ENCODE measurements at places on chromosomes 4 and X.

DNA sequence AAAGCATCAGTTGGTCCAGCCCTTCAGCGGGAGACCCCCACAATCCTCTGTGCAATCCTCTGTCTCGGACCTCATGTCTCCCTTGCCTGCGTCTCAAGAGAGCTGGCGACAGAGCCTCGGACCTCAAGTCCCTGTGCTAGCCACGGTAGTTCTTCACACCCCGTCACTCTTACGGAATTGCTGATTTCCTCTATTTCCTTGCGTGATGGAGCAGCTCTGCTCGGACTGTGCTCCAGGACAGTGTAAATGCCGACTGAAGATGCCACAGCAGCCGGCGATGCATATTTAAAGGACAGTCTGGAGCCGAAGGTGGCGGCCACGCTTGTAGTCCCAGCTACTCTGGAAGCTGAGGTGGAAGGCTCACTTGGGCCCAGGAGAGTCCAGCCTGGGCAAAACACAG is 1.9 kb downstream of the GRK4 start:
- DNase-seq, result no peak

GRCh38 chr4:137510557-137511265 is 21.6 kb downstream of the PCDH18 start:
- DNase-seq, result peak; percentile 84

DNA sequence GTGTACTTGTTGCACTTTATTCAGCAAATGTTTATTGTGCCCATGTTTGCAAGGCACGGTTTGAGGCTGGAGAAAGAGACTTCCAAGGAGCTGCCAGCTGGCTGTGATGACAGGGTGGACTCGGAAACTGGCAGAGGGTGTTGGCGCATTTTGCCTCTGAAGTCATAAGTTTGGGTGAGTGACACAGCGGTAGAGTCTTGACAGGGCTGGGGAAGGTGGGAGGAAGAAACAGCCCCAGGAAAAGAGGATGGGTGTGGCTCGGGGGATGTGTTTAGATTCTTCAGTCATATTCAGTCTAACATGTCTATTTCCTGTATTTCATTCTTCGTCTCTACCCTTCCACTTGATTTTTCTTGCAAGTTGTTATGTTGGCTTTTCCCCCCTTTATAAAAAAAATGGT is 77.0 kb upstream of the STOX2 start:
- no peak for DNase-seq

GRCh38 chr4:147943159-147943638 is 211.3 kb downstream of the ARHGAP10 start:
- no peak for DNase-seq

- no peak for DNase-seq
Measured at GRCh38 chr4:2320746-2321145, 58.8 kb upstream of the MXD4 start.

- DNase-seq, result no peak
Measured at GRCh38 chrX:13109817-13110216, 65.4 kb upstream of the FAM9C start.

GRCh38 chr4:90798948-90799347 is 671.8 kb downstream of the CCSER1 start:
- DNase-seq, result no peak

DNA sequence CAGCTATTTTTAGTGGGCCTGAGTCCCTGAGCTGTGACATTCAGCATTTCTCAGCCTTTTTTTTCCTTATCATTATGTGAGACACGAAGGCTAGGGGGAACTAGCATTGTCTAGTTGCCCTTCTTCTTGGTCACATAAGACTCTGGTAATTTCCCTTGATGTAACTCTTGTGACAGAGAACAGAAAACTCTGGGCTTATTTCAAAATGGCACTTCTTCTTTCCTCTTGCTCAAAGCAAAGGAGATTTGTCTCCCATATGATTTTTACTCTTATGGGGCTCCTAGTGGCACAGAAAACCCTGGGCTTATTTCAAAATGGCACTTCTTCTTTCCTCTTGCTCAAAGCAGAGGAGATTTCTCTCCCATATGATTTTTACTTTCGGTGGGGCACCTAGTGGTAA is 14.7 kb downstream of the ATXN3L start:
- DNase-seq, result no peak

GRCh38 chr4:37615720-37616063 is 70.5 kb downstream of the RELL1 start:
- DNase-seq, result no peak

- peak; percentile 21 for DNase-seq
Measured at GRCh38 chr4:48445704-48446103, 37.4 kb upstream of the SLC10A4 start.

DNA sequence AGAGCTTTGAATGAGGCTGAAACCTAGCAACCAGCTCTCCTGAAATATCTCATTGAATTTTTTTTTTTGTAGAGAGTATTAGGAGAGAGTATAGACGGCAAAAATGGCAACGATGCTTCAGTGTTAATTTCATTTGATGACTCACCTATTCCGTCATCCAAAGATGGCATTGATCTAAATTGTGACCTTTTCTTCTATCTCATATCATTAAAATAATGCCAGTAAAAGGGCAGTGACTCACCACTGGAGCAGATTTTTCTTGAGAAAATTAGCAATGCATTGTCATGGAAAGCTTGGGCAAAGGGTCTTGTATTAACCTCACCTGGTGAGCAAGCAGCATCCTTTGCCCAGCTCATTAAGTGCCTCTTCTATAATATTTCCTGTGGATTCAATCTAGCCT is 19.6 kb downstream of the VMA21 start:
- no peak for DNase-seq

GRCh38 chr4:76821641-76822040 is 76.3 kb downstream of the SOWAHB start:
- no peak for DNase-seq

GRCh38 chrX:40153345-40154249 is 55.8 kb upstream of the BCOR start:
- DNase-seq, result peak; percentile 57

GRCh38 chr4:177573507-177573906 is 131.3 kb upstream of the AGA start:
- DNase-seq, result peak; percentile 31

DNA sequence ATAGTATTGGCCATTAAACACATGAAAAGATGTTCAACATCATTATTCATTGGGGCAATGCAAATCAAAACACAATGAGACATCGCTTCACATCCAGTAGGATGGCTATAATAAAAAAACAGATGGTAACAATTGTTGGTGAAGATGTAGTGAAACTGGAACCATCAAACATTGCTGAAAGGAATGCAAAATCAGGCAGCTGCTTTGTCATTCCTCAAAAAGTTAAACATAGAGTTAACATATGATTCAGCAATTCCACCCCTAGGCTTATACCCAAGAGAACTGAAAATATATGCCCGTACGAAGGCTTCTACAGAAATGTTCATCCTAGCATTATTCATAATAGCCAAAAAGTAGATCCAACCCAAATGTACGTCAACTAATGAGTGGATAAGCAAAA is 144.0 kb upstream of the NAP1L5 start:
- DNase-seq, result no peak

GRCh38 chrX:129609395-129609794 is 45.4 kb downstream of the APLN start:
- no peak for DNase-seq

- peak; percentile 68 for DNase-seq
Measured at GRCh38 chr4:99088023-99088449, 552 bp downstream of the ADH5 start.

DNA sequence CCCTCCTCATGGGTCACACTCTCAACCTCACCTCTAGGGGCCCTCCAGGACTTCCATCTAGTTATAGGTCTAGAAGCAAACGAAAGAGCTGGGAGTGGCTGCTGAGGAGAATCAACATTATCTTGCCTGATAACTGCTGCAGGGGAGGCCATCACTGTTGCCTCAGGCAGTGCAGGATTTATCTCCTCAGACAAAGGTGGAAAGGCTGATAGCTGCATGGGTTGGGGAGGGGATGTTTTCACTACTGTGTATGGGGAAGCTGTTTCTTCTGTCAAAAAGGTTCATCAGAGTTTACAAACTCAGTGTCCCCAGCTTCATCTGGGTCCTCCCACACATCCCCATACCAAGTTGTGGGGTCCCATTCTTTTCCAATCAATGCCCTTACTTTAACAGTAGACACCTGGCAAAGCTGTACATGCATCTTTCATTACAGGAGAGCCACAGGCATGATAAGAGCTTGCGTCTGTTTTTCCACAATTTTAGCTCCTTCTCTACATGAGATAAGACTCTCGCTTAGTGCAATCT is 17.6 kb upstream of the PRDM8 start:
- DNase-seq, result no peak

GRCh38 chrX:118723376-118723775 is 4.0 kb upstream of the IL13RA1 start:
- DNase-seq, result no peak

DNA sequence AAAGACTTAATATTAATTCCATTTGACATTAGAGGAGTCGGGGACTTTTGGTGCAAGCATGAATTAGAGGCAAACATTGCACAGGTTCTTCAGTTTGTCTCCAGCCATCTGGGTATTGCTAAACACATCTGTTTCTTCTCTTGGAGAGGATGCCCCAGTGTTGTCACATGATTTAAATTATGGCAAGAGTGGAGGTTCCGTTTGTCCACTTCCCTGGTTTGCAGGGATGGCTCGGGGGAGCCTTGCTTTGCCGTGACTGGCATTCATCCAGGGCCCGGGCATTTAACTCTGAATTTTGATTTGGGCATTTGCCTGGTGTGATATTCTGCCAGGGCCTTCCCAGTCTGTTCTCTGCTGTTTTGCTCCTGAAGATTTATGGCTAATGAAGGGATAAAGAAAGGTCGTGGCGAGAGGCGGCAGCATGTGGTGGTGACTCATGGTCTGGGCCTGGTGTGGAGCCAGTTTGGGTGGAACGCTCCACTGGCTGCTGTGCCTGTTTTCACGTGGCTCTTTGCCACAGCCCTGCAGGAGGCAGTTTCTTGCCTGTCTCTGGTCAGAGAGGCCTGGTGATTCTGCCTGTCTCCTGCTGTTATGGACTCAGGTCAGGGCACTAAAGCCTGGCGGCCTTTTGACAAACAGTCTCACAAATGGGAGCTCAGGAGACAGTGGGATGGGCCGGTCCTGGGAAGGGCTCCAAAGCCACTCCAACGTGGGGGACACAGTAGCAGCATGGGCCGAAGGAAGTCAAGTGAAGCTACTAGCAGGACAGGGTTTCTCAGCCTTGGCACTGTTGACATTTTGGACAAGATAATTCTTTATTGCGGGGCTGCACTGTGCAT is 99.4 kb upstream of the PGRMC2 start:
- peak; percentile 98 for DNase-seq

DNA sequence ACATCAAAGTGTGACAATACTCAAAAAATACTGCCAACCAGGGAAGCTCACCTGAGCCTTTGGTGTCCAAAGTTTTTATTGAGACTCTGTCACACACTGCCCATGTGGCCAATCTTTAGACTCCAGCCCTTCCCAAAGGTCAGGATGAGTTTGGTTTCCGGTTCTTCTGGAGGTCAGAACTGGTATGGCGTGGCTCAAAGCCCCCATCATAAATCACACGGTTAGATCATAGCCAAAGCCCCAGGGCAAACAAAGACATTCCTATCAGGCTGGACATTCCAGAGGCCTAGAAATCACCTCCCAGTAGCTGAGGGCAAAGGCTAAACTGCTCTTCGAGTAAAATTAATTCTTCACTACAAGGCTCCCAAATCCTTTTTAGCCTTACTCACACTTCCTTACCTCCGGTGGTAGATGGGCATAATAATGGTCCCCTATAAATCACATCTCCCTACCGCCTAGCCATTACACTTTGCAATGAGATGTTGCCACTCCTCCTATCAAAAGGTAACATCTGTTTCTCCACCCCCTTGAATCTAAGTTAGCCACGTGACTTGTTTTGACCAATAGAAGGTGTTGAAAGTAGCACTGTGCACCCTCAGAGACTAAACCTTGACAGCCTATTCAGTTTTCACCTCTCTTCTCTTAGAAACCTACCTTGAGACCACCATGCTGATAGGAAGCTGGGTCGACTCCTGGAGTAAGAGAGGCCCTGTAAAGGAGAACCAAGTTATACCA is 137.8 kb upstream of the DUSP21 start:
- peak; percentile 23 for DNase-seq

DNA sequence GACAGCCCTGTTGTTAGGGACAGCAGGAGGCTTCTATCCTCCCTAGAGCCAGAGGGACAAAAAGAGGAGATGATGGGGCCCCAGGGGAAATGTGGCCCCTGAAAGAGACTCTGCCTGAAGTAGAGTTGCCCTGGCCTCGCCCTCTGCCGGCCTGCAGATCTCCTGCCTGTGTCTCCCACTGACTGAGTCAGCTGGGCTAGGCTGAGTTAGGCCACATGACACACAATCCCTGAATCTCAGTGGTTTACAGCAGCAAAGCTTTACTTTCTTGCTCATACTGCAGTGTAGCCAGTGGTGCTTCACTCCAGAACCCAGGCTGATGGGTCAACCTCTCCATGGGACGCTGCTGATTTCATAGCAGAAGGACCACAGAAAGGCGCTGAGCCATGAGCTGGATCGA is 23.5 kb downstream of the DRD5 start:
- no peak for DNase-seq

- DNase-seq, result no peak
Measured at GRCh38 chr4:24933684-24934275, 20.9 kb upstream of the CCDC149 start.

All from astrocyte of the hippocampus (primary cell).